HCT116 (cell line): ENCODE measurements at places on chromosomes 2 and 18.

DNA sequence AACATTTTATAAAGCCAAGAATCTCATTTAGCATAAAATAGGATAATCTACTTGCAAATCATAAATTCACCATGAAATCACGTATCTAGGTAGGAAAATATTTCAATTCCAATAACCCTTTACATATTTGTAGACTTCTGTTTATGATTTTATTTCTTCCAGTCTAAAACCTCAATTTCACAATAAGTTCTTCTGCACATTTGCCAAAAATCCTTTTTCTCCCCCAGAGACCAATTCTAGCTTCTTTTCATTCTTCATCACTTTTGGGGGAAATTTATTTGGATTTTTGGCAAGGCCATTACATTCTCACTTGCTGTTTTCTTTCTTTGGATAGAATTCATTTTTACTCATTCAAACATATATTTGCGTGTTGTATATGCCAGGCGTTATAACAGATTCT, 86.8 kb downstream of the SPRED2 start:
- no peak for DNase-seq

GRCh38 chr2:169203952-169204351, 134.6 kb downstream of the DHRS9 start:
- DNase-seq: no peak

DNA sequence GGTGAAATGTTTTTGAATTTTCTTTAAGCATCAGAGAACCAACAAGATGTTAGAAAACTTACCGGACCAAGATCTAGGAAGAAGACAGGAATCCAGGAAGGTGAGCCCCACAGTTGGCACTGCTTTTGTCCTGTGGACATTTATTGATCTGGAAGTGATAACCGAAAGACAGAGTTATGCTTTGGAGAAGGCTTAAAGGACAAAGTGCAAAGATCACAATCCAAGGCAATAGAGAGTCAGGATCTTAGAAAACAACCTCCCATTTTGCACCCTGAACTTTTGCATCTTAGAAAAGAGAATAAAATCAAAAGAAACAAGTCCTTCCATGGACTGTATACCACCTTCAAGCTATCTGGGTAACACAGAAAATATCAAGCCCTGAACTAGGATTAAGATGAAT, 129.4 kb upstream of the SRD5A2 start:
- DNase-seq: no peak

GRCh38 chr2:72139874-72140620, 7.6 kb downstream of the CYP26B1 start:
- DNase-seq: no peak

DNA sequence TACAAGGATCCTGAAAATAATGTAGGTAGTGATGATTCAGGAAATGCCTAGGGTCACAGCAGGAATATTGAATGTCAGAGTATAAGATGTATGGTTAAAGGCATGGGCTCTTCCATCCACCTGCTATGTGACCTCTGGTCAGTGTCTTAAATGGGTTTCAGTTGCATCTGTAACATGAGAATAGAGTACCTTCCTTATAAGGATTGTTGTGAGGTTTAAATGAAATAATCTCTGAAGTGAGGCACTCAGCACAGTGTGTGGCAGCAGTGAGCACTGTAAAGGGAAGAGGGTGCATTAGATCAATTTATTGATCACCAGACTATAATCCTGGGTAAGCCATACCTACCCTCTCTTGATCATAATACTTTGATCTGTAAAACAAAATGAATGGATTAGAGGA, 319.1 kb downstream of the SLC4A3 start:
- DNase-seq: no peak

GRCh38 chr2:151824886-151825285, 3.3 kb downstream of the ARL5A start:
- no peak for DNase-seq

- no peak for DNase-seq
Observed at GRCh38 chr18:25282282-25282681, 69.7 kb downstream of the ZNF521 start.

GRCh38 chr2:217836901-217837491, 165.8 kb downstream of the TNS1 start:
- DNase-seq: peak; percentile 42

- no peak for DNase-seq
Observed at GRCh38 chr2:164839914-164840457, 1.6 kb downstream of the COBLL1 start.

DNA sequence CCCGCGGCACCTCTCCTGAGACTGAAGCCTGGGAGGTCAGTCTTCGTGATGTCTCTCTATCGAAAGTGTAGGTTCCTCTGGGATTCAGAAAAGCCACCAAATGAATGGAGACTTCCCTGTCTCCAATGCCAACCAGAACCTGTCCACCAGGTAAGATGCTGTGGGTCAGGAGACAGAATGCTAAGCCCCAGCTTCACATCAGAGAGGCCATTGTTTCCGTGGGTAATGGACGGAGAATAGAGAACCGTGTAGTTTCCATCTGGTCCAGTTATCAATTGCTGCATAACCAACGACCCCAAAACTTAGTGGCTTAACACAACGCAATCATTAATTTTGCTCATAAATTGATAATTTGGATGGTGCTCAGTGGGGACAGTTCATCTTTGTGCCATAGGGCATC, 93.5 kb downstream of the DDX1 start:
- no peak for DNase-seq

GRCh38 chr2:189016311-189016861, 42.2 kb downstream of the COL3A1 start:
- DNase-seq: no peak

DNA sequence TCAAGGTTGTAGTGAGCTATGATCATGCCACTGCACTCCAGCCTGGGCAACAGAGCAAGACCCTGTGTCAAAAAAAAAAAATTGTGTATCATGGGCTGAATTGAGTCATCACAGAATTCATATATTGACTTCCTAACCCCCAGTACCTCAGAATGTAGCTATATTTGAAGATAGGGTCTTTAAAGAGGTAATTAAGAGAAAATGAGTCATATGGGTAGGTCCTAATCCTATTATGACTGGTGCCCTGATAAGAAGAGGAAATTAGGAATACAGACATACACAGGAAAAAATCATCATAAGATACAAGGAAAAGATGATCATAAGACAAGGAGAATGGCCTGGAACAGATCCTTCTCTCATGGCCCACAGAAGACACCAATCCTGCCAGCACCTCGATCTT, 466.4 kb upstream of the ACVR2A start:
- no peak for DNase-seq

- no peak for DNase-seq
Observed at GRCh38 chr18:27428120-27428519, 243.0 kb upstream of the CHST9 start.

DNA sequence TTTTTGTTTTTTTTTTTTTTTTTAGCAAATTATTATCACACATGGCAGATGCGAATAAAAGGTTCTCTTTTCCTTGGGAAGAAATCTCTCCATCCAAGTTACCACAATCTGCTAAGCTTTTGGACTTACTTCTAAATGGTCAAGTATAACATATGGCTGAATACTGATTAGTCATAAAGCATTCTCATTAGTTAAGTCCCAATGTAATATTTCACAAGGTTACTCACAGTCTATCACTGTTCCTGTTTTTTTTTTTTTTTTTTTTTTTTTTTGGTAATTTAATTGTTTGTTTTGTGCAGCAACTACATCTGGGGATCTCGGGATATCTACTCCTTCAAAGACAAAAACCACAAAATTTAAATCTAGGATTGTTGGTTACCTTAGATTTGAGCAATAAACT, 771.7 kb downstream of the CPS1 start:
- no peak for DNase-seq

DNA sequence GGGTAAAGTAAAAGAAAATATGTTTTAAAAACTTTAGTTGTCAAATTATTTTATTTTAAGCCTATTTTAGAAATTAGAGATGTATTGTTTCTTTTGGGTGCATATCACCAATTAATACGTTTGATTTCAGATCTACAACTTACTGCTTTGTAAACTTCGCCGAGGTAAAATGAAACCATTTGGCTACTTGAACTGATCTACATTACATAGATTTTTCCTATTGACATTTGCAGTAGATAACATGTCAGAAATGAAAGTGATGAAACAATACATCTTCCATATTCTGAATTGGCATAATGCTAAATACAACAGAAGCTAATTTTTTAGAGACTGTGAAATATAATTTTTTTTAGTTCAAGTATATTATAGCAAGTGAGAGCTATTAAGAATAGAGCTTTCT, 39.5 kb downstream of the GLS start:
- no peak for DNase-seq

DNA sequence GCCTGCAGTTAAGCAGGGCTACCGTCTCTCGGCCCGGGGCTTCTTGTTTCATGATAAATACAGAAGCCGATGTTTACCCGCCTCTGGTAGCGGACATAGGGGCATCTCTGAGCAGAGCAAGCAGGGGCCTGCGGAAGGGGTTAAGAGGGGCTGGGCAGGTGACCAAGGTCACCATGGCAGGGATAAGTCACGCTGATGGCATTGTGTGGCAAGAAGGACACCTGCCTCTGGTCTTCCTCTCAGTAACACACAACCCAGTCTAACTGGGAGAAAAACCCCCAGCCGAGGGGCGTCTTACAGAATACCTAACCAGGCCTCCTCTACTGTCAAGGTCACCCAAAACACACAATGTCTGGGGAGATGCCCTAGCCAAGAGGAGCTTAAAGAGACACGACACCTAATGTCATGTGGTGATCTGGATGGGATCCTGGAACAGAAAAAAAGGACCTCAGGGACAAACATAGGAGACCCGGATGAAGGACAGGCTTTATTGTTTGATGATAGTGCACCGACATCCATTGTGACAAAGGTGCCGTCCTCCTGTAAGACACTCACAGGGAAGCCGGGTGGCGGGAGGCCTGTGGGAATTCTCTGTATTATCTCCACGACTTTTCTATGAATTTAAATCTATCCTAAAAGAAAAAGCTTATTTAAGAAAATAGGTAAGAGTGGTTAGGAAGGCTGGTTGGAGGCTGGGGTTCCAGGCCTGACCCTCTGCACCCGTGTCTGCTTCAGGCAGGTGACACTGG, 24.8 kb downstream of the SH3BP4 start:
- DNase-seq: no peak

GRCh38 chr2:215749092-215749957, 264.0 kb downstream of the MREG start:
- DNase-seq: no peak

GRCh38 chr2:223095207-223095606, 43.2 kb downstream of the KCNE4 start:
- DNase-seq: no peak

DNA sequence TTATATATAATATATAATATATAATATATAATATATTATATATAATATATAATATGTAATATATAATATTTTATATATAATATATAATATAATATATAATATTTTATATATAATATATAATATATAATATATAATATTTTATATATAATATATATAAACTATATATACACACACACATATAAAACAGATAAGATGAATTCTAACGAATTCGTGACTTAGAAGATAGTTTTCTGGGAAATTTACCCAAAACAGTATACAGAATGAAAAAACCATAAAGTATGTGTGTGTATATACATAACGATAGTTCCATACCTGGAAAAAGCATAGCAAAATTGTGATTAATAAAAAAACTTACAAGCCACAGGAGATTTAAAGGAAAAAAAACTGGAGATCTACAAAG, 80.6 kb downstream of the THADA start:
- DNase-seq: no peak

- DNase-seq: no peak
Observed at GRCh38 chr2:99159594-99159993, 4.8 kb downstream of the LIPT1 start.

DNA sequence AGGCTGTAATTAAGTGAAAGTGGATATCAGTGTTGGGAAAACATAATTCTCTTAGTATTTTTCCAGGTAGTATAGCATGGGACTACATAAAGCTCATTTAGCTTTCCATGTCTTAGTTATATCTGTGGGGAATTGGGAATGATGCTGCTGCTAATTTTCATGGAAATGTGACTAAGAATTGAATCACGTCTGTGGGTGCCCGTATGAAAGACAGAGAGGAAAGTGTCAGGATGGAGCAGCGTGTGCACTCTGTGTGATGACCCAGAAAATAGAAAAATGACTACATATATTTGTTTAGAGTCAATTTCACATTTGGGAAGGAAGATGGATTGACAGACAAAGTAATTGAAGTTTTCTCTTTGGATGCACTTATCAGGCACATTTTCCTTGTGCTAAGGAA, 212.1 kb downstream of the PTPRM start:
- DNase-seq: no peak

DNA sequence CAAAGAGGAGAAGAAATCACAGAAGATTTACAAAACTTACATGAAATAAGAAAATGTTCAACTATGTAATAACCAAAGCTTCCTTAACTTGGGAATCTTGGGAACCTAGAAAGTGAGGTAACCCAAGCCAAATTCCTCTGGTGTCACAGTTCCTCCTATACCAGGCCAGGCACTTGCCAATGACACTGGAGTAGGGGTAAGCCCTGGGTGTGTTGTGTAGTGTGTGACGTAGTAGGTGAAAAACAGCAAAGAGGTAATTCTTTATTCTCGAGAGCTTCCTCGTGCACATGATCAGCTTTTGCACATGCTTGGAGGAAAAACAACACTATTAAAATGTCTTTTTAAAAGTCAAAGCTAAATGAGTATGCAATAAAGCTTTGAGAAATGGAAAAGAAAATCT, 118.0 kb downstream of the METTL8 start:
- no peak for DNase-seq

GRCh38 chr18:57275111-57275510, 77.2 kb upstream of the ST8SIA3 start:
- no peak for DNase-seq

- no peak for DNase-seq
Observed at GRCh38 chr2:127769587-127769986, 41.4 kb downstream of the WDR33 start.
